ENCODE measurements at places on chromosomes 12 and 14.

- DNase-seq = no peak
These were observed 54.1 kb downstream of the FBRSL1 start for GRCh38 chr12:132544080-132544397.

- no peak for DNase-seq
These were observed 63.2 kb downstream of the TESC start for GRCh38 chr12:117036046-117036445.

GRCh38 chr12:68207276-68207675 is 18.3 kb downstream of the IL26 start:
- no peak for DNase-seq

DNA sequence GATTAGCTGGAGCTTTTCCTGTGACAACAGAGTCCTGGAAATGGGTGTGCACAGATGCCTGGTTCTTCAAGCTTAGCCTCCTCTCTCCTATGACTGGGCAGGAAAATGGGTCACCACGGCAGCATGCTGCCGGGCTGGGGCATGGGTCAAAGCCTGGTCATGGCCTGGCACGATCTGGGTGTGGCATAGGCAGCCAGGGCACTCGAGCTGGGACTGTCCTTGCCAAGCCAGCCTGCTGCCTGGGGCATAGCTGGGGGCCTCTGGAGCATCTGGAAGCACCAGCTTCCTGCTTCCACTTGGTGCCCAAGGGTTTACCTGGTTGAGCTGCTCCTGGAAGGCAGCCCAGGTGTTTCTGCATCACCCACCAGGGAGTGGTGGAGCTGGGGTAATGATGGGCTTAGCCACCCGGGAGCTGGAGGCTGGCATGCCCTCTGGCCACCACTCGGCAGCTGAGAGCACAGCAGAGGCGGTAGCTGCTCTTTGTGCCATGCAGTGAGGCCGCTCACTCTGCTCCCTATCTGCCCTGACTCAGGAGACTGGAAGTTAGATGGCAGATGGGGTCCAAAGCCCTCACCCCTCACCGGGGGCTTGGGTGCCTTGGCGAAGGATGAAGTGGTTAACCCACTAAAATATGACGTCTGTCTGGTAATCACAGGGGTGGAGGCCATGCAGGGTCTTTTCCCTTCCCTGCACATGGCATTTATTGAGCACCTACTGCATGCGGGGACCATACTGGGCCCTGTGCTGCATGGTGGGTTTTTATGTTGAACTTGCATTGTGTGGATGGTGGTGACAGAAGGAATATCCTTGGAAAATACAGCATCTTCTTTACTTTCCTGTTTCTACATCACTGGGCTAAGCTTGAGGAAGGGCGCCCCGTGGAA is 1.7 kb downstream of the OTUB2 start:
- DNase-seq = no peak

DNA sequence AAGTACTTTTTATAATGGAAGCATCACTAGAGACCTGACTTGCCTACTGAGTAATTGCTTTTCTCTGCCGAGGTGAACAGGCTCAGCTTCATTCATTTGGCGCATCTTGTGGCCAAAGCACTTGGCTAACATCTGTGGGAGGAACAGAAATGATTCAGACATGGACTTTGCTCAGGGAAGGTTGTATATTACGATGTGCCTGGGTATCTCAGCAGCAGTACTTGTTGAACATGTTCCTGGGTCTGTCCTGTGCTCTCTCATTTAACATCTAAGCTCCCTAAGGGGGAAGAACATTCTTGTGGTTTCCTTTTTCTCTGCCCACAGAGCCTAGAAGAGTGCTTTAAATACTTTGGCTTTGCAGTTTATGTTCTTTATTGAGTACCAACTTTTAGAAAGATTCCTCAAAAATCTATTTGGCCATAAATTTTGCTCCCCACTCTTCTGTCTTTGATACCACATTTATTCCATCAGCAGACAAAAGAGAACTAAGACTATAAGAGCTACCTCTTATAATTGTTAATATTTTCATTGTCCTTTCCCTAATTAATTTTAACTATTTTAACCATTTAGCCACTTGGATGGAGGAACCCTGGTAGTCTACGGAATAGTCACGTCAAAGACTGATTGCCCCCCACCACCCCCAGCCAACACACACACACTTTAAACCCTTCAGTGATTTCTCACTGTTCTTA is 101.2 kb upstream of the EGLN3 start:
- no peak for DNase-seq

DNA sequence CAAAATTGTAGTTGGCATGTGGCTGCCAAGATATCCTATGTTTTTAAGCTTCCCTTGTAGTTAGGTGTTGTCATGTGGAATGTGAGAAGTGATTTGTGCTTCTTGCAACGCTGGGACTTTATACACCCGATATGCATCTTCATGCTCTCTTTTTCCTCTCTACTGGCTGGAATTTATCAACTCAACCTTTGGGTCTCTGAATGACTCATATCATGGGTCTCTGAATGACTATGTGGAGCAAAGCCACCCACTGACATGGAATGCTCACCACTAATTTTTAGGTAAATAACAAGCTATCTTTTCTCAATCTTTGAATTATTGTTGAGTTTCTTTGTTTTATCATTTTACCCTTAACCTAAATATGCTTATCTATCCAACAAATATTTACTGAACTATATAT is 144.6 kb downstream of the ATP23 start:
- DNase-seq = no peak

- no peak for DNase-seq
These were observed 206.5 kb downstream of the BCAT1 start for GRCh38 chr12:24742378-24742777.

GRCh38 chr14:55329999-55330710 is 58.9 kb downstream of the FBXO34 start:
- peak; percentile 65 for DNase-seq

Measured in stimulated activated naive CD4-positive, alpha-beta T cell treated with Interleukin-2 at 50 U/mL for 16 hours (primary cell).